G401 (cell line): ENCODE measurements at places on chromosomes 6 and 20. TPM values are rescaled to one million over a fixed set of nuclear protein-coding genes. Genes with fewer than 3 reads are reported as not detected.

ZNF391 gene
- total RNA-seq, result 13.4 and 17.0 TPM in 2 replicates

- DNase-seq, result no peak
These were observed 154.0 kb upstream of the PLN start for GRCh38 chr6:118394106-118394505.

TMC2 gene
- total RNA-seq, result not detected in 2 replicates

NOX3 gene
- 0.10 TPM in 1 of 2 replicates, not detected in the other for total RNA-seq

DNA sequence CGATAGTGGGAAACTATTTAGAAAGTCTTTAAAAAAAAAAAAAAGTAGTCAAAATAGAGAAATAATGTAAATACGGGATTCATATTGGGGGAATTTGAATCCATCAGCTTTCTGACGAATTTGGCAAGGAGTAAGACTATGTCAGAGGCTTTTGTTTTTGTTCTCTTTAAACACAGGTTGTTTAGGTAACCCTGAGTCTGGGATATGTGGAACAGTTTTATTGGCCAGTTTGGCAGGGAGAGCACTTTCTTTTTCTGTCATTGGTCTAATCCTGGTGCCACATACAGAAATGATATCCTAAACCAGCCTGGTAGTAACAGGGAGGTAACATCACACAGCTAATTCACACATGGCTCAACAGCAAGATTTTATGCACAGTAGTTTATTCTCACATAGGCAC, 27.7 kb downstream of the HAO1 start:
- DNase-seq, result no peak

ERVFRD-1 gene
- total RNA-seq, result 0.17 TPM in 1 of 2 replicates, not detected in the other

- DNase-seq, result no peak
These were observed 2.7 kb downstream of the HIVEP2 start for GRCh38 chr6:142942238-142942637.

DNA sequence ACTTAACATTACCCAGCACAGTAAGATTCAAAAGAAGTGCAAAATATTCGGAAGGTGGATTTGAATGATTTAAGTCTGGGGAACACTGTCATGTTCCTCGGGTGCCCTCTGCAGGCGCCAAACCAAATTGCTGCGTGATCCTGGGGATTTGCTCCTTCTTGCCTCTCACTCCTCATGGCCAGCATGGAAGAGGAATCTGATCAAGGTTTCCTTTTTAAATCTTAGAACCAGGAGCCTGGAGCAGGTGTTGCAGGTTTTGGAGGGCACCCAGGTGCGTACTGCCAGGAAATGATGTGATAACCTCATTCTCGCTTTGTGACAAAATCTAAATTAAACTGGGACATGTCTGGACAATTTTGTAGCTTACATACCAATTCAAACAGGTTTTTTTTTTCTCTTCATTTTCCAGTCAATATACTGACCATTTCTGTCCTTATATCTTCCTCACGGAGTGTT, 8.1 kb upstream of the PFDN4 start:
- DNase-seq, result peak; percentile 84

HLA-DRB5 gene
- total RNA-seq, result not detected in 2 replicates

BPIFB4 gene
- total RNA-seq, result not detected in 2 replicates

GRCh38 chr6:33213166-33213988, 5.1 kb downstream of the RING1 start:
- DNase-seq, result peak; percentile 14

- DNase-seq, result no peak
These were observed 575.3 kb downstream of the FRK start for GRCh38 chr6:115485400-115485799.

- peak; percentile 42 for DNase-seq
These were observed 166.8 kb upstream of the CST7 start for GRCh38 chr20:24782301-24782700.

- no peak for DNase-seq
These were observed 46.4 kb upstream of the CCN2 start for GRCh38 chr6:131997429-131998153.

BACH2 gene
- 0.37 and 0.71 TPM in 2 replicates for total RNA-seq

KCNG1 gene
- total RNA-seq, result 0.85 and 1.4 TPM in 2 replicates

DNA sequence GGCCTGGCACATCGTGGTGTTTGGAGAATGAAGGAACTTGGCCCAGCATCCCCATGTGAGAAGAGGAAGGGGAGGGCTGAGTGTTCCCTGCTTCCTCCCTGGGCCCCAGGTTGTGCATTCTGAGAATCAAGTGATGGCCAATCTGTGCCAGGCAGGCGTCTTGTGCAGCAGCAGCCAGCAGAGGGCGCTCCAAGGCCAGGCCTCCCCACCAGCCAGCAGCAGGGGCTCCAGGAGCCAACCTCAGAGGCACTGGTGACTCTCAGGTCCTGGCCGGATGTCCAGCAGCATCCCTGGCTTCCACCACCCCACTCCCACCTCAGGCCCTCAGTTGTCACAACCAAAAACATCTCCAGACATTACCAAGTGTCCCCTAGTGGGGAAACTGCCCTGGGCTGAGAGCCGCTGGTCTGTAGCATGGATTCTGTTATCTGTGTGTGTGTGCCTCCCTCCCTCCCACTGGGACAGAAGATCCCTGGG, 192.0 kb downstream of the PREX1 start:
- peak; percentile 13 for DNase-seq

GRCh38 chr6:111818539-111819226, 54.6 kb downstream of the FYN start:
- no peak for DNase-seq

CBLN4 gene
- not detected in 2 replicates for total RNA-seq

FAM162B gene
- not detected in 2 replicates for total RNA-seq

DNA sequence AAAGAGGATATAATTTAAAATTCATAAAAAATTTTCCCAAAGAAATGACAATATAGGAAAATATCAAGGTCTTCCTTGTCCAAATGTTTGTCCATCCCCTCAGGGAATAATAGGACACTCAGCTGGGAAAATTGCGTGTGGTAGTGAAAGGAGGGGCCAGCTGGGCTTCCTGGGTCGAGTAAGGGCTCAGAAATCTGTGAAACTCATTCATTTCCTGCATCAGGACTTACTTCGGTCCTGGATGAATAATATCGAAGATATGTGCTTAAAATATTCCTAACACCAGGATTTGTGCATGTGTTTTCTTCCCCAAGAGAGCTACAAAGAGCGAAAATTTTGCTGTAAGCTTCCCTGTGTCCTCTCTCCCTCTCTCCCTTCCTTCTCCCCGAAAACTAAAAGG, 118.2 kb upstream of the GJE1 start:
- no peak for DNase-seq

OLIG3 gene
- total RNA-seq, result not detected in 2 replicates

TXNDC5 gene
- 250 and 311 TPM in 2 replicates for total RNA-seq

DNA sequence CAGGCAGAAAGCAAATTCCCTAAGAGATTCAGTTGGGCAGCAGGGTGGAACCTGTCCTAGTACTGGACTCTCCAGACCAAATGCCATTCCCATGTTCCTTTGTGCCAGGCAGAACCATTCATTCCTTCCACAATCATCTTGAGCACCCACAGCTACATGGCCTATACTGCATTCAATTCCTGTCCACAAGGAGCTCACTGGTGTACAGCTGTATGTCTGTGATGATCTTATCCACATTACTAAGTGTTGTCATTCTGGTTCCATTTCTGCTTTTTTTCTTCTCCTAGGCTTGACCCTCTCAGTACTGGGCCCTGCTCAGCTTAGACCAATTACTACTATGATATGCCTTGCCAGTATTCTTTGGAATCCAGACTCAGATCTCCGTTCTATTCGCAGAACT, 27.5 kb downstream of the MAN1A1 start:
- DNase-seq, result no peak

NKAIN2 gene
- not detected in 2 replicates for total RNA-seq

DNA sequence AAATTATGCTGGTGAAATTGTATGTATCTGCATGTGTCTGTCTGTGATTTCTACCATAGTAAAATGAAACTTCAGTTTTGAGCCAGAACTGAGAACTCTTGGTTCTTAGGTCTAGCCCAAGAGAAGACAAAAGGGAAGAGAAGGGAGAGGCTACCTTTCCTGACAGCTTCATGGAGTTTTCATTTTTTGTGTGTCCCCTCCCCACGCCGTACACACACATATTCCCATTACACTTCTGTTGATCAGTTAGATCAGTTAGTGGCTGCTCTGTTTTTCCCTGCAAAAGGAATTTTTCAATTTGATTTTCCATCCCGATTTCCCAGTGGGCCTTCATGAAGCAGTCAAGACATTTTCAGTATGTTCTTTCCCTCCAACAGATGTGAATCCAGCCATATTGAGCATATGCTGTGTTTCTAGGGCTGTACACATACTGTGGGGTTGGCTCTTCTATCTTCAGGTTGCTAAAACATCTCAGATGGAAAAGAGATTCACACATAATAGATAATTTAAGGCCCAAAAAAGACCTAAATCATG, 52.5 kb downstream of the HIVEP1 start:
- no peak for DNase-seq

MYLK2 gene
- total RNA-seq, result 0.44 TPM in 1 of 2 replicates, not detected in the other

PACRG gene
- not detected in 2 replicates for total RNA-seq

DNA sequence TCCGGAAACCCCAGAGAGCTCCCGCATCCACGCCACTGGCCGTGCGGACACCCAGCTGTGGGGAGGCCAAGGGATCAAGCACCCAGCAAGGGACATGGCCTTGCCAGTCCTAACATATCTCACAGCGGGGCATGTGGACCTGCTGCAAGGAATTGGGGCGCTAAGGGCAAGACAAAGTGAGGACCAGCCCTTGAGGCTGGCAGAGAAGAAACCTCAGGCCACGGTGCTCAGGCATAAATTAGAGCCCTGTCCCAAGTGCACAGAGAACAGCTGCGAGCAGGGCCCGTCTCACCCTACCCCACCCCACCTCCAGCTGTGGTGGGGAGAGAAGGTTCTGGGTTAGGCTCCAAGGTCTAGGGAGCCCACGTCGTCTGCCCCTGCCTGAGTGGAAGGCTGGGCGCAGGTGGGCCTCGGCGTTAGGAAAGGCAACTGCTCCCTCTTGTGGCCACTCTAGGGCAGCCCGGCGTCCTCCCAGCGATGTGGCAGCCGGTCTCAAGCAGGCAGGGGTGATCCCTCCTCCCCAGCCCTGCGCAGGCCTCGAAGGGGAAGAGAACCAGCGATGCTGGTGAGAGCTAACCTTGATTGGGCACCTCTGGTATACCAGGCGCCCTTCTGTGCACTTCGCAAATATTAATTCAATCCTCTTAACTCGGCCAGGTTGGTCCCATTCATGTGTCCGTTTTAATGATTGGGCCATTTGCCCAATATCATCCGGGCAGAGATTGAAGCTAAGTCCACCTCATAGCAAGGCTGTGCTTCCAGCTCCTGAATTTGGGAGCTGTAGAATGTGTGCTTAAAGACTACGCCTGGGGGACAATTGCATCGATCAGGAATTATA, 235.8 kb downstream of the NFATC2 start:
- DNase-seq, result peak; percentile 85

DNA sequence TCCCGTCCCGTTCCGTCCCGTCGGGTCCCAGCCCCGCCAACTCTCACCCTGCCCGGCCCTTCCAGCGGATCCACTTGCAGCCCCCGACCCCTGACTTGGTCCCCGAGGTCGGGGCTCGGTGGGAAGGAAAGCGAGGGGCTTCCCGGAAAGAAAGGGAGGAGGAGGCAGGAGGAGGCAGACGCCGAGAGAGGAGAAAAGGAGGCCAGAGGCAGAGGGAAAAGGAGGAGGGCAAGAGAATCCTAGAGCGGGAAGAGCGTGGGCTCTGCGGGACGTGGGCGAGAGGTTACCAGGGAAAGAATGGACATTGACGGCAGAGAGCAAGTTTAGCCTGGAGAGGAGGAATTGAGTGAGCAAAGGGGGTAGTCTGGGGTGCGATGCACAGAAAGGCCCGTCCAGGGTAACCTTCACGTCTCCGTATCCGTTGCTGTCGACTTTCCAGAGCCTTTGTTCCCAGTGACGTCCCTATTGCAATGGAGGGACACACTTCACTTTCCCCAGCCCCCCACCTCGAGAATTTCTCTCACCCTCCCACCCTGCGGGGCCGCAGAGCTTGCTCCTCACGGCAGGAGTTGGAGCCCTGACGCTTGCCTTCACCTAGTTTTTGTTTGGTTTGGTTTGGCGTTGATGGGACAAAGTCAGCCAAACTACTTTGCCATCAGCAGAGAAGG, 477 bp upstream of the MOXD1 start:
- DNase-seq, result no peak

GOPC gene
- total RNA-seq, result 11.1 and 15.1 TPM in 2 replicates

MEI4 gene
- 0.44 and 0.49 TPM in 2 replicates for total RNA-seq

DNA sequence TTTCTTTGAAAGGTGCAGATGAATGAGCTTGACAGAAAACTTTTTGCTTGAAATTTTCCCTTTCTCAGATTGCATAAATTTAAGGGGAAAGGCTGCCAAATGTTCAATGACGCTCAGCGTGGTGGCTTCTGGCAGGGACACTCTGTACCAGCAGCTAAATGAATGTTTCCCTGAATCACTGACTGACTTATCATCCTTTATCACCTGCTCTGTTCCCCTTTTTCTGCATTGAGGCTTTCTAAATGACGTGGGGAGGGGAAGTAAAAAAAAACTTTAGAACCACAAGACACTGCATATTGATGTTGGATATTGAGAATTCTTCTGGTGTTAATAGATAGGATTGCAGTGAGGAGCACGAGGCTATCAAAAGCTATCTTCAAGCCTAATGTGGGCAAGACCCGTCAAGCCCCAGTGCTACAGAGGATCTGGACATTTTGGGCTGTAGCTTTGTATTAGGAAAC, 46.9 kb upstream of the ENPP5 start:
- peak; percentile 91 for DNase-seq

XKR7 gene
- 5.7 and 6.8 TPM in 2 replicates for total RNA-seq

- no peak for DNase-seq
These were observed 344.0 kb downstream of the PLCB1 start for GRCh38 chr20:8476021-8476420.
